NCI-H2107 (cell line): ENCODE measurements at places on chromosomes 1 and 21.

GRCh38 chr1:203282720-203283542 is 22.4 kb upstream of the BTG2 start:
- DNase-seq, result no peak

- DNase-seq, result no peak
Measured at GRCh38 chr1:13536571-13536970, 22.8 kb upstream of the LRRC38 start.

DNA sequence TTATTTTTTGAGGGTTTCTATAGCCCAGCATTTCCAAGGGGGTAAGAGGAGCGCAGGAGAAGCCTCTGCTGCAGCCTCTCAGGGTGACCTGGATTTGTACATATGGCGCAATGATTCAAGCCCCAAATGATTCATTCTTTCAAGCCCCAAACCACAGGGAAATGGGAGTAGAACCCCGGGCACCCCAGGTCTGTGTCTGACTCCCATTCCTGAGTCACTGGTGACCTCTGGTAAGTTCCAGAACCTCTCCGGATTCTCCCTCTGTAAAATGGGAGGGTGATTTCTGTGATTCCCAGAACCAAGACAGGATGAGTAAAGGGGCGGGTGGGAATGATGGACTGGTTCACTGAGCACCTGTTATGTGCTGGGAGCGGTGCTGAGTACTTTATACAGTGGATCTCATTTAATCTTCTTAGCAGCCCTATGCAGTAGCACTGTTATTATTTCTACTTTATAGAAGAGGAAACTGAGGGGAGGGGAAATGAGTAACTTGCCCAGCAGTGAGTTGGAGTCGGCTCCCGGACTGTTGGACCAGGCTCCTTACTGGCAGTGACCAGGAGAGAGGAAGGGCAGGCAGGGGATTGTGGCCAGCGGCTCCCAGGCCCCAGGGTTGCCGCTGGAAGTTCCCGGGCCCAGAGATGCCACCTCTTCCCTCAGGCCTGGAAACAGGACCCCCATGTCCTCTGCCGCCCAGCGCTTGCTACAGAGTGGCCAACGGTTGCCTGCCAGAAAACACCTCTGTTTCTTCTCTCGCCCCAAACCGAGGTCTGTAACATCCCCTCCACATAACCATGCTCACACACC is 20.3 kb upstream of the SLC26A9 start:
- DNase-seq, result no peak

GRCh38 chr21:28822486-28823335 is 170.0 kb downstream of the LTN1 start:
- DNase-seq, result no peak

DNA sequence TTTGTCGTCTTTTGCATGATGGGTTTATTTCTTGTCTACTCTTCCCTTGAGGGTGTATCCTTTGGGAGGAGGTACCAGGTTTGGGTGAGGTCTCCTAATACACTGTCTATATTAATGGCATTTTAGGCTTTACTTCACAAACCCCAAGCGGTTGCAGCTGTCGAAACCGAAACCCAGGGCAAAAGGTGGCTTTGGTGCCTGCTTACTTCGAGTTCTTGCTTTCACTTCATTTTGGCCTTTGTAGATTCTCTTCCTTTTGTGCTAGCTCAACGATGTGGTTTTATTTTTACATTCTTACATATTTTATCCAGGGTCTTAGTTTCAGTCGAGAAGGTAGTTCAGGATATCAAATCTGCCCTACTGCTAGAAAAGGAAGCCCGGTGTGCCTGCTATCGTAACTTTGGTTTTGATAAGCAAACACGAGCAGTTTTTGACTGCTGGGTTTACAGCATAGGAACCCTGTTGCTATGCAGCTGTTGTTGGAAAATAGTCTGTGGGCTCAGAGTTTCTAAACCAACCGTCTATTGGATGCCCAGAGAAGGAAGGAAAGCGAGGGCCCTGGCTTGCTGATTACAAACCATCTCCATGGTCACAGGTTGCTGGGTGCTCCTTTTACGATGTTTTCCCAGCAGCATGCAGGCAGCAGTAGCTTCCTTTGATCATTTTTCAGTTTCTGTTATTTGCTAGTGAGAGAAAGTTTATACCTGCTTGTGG is 9.8 kb upstream of the TSPAN2 start:
- DNase-seq, result peak; percentile 77

DNA sequence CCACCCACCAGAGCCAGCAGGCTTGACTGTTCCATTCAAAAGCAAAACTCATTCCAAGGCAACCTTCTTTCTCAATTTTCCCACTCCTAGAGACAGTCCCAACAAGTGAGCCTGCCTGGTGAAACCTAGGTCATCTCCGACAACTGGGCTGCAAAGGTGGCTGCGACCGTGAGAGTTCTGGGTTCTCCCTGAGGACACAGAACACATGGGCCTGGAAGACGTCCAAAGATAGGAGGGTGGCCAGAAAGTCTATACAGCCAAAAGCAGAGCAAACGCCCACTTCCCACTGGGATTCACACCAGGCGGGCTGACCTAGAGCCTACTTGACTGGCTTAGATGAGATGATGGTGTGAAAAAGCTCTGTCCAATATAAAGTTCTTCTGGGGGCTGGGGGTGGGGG is 90.2 kb upstream of the GRIK3 start:
- DNase-seq, result no peak

- no peak for DNase-seq
Measured at GRCh38 chr1:175889848-175890247, 146.5 kb upstream of the TNR start.
